ENCODE measurements at places on chromosomes 2 and 18.

DNA sequence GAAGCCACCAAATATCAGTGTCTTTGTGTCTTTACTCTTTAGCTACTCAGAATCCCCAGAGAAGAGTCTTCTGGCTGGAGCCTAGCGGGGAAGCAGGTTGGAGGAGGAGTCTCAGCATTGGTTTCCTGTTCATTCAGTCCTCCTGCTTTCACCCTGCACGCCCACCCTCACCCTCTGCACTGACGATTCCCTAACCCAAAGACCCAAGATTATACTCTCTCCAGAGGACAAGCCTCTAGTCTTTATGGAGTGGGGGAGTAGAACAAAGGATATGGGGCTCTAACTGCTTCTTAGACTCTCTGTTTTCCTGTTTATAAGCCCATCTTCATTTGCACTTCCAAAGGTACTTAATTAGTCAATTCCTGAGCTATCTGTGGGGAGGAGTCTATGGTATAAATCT is 338.8 kb downstream of the AGPS start:
- DNase-seq: no peak

DNA sequence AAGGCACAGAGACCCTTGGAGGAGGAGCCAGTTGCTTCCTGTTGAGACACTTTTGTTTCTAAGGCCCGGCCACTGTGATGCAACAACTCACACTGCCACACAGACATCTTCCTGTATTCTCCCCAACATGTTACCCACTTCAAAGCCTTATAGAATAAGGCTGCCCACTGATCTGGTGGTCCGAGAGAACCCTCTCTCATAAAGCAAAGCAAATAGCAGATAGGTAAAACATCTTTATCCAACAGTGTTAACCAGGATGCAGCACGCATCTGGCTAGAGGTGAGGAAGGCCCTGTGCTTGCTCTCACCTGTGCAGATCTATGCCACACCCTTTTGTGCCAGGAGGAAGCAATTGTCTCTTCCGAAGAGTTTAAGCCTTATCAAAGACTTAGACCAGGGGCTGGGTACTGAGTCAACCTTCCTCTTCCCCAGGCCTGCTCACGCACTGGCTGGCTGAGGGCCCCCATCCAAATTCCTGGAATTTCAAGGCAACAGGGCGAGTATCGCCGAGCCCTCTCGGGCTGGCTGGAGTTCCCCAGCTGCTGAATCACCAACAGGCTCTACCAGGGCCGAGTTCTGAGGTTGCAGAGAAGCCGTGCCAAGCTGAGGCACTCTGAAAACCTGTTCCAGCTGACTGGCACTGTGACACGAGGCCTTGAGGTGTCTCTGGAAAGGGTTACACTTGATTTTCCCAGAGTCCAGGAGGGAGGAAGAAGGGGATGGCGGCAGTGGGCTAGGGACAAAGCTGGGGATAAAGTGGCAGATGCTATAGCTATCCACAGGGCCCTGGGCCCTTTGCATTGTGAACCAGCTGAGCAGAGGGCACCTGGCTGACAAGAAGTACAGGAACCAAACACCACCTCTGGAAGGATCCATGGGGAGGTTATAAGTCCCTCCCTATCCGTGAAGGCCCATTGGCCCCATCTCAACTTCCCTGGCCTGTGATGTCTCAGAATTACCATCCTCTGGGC is 29.3 kb downstream of the TGFA start:
- DNase-seq: peak; percentile 64

DNA sequence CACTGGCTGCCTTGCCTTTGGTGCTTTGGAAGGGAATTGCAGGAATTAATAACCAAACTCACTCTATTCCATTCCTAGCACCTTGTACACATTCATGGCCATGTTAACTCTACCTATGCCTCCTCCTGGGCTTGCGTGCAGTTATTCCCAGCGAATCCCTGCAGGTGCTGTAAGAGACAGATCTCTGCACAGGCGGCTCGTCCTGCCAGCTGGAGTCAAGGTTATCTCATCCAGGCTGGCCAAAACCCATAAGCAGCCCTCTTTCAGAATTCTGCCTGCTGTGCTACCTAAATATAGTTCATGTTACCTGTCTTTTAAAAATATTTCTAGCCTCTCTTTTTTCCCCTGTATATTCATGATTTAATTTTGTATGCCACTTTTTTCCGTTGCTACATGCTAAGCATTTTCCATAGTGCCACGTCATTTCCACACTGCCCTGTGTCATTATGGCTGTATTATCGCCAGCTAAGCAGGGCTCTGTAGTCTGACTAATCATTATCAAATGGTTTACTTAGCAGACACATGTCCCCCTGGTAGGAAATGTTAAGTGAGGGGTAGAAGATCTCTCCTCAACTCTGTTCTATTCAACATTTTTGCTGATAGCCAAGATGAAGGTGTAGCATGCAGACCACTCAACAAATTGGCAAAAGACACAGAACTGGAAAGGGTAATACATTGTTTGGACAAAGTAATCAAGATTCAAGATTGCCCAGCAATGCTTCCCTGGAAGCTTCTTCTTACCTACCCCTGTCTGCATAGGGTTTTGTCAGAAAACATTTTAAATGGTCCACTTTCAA is 79.7 kb upstream of the TAF1B start:
- DNase-seq: no peak

- DNase-seq: no peak
Measured at GRCh38 chr18:71849407-71849806, 694.7 kb downstream of the CBLN2 start.

- DNase-seq: no peak
Measured at GRCh38 chr2:36566887-36567286, 31.1 kb downstream of the FEZ2 start.

GRCh38 chr2:31166925-31167324 is 28.7 kb upstream of the GALNT14 start:
- DNase-seq: no peak

DNA sequence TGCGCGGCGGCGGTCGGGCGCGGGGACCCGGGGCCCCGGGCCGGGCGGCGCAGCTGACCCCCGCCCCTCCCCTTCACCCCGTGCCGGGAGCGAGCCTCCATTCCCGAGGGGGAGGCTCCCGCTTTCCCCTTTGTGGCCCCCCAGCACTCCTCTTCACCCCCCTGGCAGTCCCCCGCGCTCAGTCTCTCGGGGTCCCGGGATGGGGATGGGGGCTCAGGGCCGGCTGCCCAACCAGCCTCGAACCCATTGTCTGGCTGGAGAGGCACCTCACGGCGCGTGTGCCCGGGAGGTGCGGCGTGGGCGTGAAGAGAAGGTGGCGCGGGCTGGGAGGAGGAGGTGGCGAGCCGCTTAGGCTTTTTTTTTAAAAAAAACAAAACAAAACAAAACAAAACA is 748 bp downstream of the FMNL2 start:
- DNase-seq: peak; percentile 85

- DNase-seq: no peak
Measured at GRCh38 chr2:78315368-78315767, 710.1 kb upstream of the REG3G start.

- DNase-seq: no peak
Measured at GRCh38 chr18:12656938-12657683, 796 bp downstream of the SPIRE1 start.

GRCh38 chr2:235187806-235188205 is 236.0 kb downstream of the SH3BP4 start:
- DNase-seq: no peak

- peak; percentile 96 for DNase-seq
Measured at GRCh38 chr2:10448576-10449485, 704 bp upstream of the ODC1 start.

DNA sequence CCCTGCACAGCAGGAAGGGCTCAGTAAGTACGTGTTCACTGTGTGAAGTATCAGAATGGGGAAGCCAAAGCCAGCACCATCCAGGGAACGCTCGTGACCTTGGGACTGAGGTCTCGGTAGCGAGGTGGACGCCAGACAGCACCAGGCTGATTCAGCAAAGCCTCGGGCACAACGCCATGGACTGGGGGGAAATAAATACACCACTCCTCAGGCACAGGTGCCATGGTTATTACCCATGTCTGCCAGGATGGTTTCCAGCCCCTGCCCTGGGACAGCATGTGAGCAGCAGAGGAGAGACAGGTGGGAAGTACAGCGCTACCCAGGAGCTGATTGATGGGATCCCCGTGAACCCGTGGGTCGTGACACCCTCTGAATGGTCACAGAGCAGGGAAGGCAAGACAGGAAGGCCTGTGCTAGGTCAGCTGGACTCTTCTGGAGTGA is 53.0 kb downstream of the REEP1 start:
- DNase-seq: no peak

DNA sequence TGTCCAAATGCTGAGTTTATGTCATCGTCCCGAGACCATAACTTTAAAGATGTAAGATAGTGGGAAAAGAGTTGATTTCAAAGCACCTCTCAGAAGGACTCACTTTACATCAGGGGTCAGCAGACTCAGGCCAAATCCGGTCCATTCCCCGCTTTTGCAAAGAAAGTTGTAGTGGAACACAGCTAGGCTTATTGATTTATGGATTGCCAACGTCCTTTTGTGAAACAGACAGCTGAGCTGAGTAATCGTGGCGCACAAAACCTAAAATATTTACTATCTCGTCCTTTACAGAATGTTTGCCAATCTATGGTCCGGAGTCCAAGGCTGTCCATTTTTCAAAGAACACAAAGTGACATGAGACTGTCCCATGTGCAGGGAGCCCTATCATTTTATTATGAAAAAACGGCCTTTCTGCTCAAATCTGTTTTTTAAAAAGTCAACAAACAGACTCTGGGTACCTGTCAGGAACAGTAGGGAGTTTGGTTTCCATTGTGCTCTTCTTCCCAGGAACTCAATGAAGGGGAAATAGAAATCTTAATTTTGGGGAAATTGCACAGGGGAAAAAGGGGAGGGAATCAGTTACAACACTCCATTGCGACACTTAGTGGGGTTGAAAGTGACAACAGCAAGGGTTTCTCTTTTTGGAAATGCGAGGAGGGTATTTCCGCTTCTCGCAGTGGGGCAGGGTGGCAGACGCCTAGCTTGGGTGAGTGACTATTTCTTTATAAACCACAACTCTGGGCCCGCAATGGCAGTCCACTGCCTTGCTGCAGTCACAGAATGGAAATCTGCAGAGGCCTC is at the start of gene IL1RN:
Gene IL1RN, plus strand, starts transcription at position 754 of the 801 bp plus-strand sequence. Its CDS starts 27 bp downstream, at position 781.
- DNase-seq: no peak

- no peak for DNase-seq
Measured at GRCh38 chr2:52340171-52340570, 1308.2 kb upstream of the NRXN1 start.

DNA sequence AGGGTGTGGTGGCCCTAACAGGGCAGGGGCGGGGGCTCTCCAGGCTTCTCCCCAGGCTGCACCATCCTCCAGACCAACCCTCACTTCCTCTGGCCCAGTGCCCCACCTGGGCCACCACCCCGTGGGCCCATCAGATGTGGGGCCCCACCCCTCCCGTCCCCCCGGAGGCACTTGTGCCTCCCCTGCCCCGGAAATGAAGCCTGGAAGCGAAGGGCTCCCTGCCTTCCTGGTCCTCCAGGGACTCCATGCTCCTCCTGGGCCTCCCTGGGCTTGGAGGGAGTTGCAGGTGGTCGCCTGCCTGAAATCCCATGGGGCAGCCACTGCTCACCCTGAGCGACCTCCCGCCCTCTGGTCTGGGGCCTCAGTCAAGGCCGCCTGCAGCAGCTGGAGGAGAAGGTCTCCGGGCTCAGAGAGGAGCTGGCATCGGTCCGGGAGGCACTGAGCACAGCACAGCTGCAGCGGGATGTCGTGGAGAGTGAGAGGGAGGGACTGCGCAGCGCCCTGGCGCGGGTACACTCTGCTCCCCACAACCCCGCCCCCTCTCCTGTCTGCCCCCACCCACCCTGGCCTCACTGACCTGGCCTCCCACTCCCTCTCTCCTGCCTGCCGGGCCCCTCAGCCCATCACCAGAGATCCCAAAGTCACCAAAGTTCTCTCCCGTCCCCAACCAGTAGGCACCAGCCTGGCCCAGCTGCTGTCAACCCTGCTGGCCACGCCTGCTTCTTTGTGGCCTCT is 28.0 kb downstream of the CROCC2 start:
- peak; percentile 81 for DNase-seq

GRCh38 chr2:30772021-30772705 is 35.1 kb downstream of the CAPN13 start:
- peak; percentile 70 for DNase-seq

GRCh38 chr2:234322766-234323465 is 174.0 kb downstream of the ARL4C start:
- no peak for DNase-seq

- no peak for DNase-seq
Measured at GRCh38 chr2:174738841-174739240, 25.4 kb downstream of the CHRNA1 start.

GRCh38 chr2:240207661-240208060 is 67.2 kb upstream of the OTOS start:
- no peak for DNase-seq

DNA sequence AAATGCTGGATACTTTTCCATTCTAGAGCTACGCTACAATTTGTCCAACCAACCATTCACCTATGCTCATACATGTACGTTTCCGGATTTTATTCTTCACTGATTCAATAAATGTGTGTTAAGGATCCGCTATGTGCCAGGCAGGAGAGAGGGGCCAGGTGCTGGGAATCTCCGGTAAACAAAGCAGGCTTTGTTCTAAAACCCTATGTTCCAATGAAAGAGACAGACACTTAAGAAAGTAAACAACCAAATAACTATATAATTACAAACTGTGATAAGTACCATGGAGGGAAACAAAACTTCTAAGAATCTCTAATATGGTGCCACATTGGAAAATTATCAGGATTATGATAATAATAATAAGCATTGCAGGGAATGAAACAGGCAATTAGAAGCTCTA is 22.2 kb upstream of the POMC start:
- no peak for DNase-seq

DNA sequence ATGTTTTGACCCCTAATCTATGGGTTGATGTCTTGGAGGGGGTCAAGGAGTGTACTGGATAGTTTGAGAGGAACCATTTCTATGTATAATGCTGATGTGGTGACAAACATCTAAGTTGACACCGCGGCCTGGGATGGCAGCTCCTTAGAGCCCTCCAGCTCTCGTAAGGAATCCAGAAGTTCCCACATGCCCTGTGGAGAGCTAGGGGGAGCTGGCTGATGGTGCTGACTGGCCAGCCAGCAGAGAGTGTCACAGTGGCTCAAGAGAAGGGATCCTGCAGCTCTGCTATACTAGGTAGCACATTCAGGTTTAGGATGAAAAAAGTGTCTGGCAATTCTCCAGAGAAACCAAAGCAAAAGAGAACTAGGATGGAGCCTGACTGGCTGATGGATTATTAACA is 842.2 kb upstream of the VRK2 start:
- no peak for DNase-seq

- no peak for DNase-seq
Measured at GRCh38 chr2:158695305-158695704, 99.8 kb upstream of the DAPL1 start.

GRCh38 chr2:86523491-86523890 is 39.8 kb downstream of the CHMP3 start:
- DNase-seq: no peak

Measured in lower leg skin (tissue), 4 donors.